ENCODE measurements at places on chromosomes 1 and 21. TPM values are rescaled to one million over a fixed set of nuclear protein-coding genes. Genes with fewer than 3 reads are reported as not detected.
A peak's percentile ranks its signal among the peaks of the same experiment; 100 is the strongest.

Gene CRABP2
- total RNA-seq = 1.4 TPM

- no peak for DNase-seq
These were observed 13.1 kb downstream of the ZNF326 start for GRCh38 chr1:90007979-90008404.

DNA sequence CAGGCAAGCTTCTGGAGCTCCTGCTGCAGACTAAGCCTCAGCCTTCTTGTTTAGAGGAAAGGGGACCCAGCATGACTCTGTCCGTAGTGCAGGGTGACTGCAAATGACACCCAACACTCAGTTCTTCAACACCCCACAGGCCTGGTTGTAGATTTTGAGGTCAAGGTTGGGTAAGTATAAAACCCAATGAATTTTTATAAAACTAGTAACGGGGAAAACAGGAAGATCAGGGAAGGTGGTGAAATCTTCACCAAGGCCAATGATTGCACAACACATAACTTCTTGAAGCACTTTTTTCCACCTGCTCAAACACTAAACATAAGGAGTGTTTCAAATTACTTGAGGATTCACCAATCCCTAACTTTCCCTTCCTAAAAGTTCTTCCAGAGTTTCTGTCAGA, 89.4 kb upstream of the JAK1 start:
- DNase-seq = no peak

Gene LCE1B
- total RNA-seq = not detected

DNA sequence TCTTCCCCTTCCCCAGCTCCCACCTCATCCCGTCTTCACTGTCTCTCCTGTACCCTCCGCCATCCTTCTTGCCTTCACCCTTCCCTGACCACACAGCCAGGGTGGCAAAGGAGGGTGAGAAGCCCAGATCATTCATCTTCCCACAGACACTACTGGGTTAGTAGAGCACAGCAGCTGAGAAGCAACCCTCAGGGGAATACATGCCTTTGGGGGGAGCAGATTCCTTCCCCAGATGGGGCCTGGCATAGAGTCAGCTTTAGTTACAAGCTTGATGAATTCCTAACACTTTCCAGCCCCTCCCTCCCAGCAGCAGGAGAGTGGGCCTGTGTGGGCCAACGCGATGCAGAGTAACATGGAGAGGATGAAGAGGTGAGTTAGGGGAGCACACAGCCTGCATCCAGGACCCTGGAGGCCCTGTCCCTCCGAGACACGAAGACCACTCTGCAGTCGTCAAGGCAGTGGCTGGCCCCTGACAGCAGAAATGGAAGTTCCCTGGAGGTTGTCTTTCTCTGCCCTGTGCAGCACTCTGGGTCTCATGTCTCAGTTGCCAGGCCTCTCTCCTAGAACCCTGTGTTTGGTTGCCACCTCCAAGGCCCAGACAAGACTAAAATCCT, 8.8 kb upstream of the BTG2 start:
- DNase-seq = peak; percentile 20

DNA sequence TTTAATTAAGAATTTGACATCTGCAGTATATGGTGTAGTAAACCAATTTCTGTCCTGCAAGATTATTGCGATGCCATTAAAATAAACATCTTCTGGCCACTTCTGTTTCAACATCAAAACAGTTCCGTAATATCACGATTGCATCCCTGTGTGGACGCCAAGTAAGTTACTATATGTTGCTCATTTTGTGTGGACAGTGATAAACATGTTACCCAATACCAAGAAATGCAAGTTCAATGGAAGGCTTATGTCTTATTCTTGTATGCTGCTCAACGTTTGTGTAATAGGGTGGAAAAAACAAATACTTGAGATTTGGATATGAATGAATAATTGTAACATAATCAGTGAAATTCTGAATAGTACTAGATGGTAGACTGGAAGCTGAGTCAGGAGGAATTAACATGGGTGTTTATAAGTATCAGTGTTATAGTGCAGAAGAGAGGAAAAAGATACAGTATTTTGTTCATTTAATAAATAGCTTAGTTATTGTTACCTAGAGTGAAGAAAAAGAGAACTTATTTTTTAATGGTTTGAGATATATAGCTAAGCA, 15.2 kb downstream of the TTC3 start:
- no peak for DNase-seq

GRCh38 chr1:197472141-197472540, 204.1 kb downstream of the CRB1 start:
- DNase-seq = no peak

Data from upper lobe of right lung (tissue), 1 donor.